Activated naive CD4-positive, alpha-beta T cell (primary cell): ENCODE measurements at places on chromosomes 7 and 10.
A peak's percentile ranks its signal among the peaks of the same experiment; 100 is the strongest.

DNA sequence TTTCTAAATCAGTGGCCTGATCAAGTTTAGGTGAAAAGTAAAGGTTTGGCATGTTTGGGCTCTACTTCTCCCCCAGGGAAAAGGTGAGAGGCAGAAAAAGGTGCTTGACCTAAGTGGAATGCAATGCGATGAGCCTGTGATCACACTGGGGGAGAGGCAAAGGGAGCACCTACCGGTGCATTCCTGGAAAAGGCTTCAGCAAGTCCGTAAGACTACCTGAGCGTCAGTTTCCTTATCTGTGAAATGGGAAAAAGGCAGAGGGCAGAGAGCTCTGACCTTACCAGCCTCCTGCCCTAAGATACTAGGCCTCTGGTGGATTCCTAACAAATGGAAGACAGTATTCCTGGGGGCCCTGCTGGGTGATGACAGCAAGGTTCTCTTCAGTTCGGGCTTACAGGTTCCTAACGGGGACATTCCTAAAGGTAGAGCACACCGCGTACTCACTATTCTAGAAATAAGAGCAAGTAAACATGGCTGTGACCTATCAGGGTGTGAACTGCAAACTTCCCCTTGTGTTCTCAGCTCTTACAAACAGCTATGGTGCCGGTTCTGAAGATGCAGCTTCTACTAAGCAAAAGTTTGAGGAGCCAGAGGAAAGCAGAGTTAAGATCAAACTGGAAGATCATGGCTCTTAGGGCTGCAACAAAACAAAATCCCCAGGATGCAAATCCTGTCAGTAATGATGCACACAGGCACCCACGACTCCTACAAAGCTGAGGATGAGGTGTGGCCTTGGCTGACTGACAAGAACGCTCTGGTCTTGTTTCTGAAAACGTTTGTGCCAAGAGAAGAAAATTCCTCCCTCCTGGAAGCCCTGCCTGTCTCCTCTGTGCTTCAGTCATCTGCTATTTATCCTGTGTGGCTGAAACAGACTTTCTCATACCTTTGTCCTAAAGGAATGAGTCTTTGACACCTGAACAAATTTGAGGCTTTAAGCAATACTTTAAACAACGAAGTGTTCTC, 13.3 kb upstream of the ACSL5 start:
- no peak for DNase-seq

GRCh38 chr10:122521011-122521410, 39.5 kb upstream of the DMBT1 start:
- DNase-seq, result no peak

GRCh38 chr10:7855205-7855604, 36.9 kb downstream of the TAF3 start:
- DNase-seq, result no peak

GRCh38 chr7:122544463-122544862, 154.5 kb downstream of the RNF133 start:
- no peak for DNase-seq

- no peak for DNase-seq
Observed at GRCh38 chr7:155398944-155399343, 59.0 kb upstream of the EN2 start.

DNA sequence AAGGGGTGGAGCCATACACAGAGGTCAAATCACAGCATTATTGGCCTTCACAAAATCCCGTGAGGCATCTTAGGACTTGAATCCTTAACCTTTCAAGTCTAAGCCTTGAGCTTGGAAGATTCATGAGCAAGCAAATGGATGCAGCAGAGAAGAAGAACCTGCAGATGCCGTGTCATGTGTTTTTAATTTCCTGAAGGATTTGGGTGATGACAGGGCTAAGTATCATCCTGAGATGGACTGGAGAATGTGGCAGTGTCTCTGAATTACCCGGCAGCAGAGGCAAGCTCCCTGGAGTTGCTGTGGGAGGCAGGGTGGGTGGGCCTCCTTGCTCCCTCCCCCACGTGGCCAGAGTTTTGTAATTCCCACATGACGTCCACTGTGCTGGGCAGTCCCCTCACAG, 50.8 kb downstream of the GCC1 start:
- no peak for DNase-seq

DNA sequence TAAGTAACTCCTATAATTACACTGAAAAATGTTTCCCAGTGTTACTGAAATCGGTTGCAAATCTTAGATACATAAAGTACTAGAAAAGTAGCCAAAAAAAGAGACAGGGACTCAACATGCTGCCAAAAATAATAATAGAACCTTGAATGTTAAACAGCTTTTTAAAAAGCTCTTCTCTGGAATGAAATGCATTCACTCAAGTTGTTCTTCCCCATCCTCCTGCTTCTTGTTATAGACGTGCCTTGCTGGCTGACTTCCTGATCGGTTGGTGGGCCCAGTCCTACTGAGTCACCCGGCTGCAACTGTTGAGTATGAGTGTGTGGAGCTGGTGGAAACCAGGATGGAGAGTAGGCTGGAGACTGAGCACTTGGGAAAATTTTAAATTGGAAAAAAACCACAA, 30.6 kb upstream of the RAPGEF5 start:
- DNase-seq, result no peak

GRCh38 chr10:95618101-95618500, 38.4 kb downstream of the ALDH18A1 start:
- DNase-seq, result no peak

DNA sequence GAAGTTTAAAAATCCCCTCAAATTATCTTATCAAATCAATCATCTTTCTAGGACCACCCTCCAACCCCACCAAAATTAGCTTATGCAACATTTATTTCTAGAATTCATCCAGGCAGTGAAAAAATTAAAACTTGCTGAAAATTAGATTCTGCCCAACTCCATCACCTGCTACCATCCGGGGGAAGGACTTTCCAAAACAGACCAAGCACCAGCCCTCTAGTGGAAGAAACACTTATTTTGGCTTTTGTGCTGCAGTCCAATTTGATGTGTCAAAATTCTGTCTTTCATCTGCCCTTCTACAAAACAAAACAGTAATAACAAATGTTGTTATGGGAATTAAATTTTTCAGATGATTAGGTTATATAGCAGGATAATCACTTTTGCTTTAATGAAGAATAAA, 35.1 kb downstream of the GCC1 start:
- DNase-seq, result no peak

GRCh38 chr10:124149189-124150042, 56.0 kb upstream of the CHST15 start:
- no peak for DNase-seq

GRCh38 chr10:31353574-31353973, 34.6 kb downstream of the ZEB1 start:
- no peak for DNase-seq

- DNase-seq, result no peak
Observed at GRCh38 chr7:77570330-77571011, 33.4 kb downstream of the PTPN12 start.

GRCh38 chr10:34360984-34361383, 454.1 kb downstream of the PARD3 start:
- DNase-seq, result no peak

- DNase-seq, result peak; percentile 5
Observed at GRCh38 chr7:155009570-155010157, 6.7 kb upstream of the PAXIP1 start.

DNA sequence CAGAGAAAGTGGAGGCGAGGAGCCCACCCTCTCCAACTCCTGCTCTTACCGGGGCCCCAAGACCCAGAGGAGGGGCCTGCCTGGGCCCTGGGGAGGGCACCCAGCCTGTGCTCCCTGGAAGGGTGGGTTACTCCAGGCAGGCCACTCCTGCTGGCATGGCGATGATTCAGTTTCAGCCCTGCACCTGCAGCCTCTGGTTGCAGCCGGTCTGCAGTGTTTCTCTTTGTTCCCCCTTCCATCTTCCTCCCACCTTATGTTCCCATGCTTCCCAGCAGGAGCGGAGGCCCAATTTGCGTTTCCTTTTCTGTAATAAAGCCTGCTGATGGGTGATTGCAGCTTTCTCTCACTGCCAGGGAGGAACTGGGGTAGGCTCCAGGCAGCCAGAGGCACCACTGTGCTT, 53.2 kb upstream of the FAM20C start:
- DNase-seq, result no peak

DNA sequence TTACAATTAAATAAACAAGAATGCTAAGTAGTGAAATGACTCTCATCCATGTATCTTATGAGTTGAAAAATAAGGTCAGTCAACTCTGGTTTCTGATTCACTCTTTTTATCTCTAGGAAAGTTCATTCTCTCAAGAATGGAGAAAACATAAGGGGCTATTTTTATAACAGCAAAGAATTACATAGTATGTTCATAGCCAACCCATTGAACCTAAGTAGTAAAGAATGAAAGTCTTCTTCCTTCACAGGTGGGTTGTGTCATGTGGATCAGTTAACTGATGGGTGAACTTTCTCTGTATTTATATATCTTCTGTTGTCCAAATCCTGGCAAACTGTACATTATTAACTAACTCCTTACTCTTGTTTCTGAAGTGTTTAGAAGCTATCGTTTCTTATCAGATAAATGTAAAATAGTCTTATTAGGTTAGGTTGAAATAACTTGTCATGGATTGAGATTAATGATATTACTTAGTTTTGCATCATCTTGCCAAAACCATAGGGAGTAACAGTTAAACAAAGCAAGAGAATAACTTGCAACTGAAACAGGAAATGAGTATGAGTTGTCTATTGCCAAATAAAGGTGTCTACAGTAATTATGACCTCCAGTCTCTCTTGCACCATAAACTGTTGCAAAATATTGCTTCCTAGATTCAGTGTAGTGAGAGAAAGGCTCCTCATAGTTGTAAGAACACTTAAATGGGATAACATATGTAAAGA, 86.8 kb downstream of the ANKRD7 start:
- no peak for DNase-seq

GRCh38 chr7:128265156-128265905, 24.3 kb downstream of the LEP start:
- no peak for DNase-seq

DNA sequence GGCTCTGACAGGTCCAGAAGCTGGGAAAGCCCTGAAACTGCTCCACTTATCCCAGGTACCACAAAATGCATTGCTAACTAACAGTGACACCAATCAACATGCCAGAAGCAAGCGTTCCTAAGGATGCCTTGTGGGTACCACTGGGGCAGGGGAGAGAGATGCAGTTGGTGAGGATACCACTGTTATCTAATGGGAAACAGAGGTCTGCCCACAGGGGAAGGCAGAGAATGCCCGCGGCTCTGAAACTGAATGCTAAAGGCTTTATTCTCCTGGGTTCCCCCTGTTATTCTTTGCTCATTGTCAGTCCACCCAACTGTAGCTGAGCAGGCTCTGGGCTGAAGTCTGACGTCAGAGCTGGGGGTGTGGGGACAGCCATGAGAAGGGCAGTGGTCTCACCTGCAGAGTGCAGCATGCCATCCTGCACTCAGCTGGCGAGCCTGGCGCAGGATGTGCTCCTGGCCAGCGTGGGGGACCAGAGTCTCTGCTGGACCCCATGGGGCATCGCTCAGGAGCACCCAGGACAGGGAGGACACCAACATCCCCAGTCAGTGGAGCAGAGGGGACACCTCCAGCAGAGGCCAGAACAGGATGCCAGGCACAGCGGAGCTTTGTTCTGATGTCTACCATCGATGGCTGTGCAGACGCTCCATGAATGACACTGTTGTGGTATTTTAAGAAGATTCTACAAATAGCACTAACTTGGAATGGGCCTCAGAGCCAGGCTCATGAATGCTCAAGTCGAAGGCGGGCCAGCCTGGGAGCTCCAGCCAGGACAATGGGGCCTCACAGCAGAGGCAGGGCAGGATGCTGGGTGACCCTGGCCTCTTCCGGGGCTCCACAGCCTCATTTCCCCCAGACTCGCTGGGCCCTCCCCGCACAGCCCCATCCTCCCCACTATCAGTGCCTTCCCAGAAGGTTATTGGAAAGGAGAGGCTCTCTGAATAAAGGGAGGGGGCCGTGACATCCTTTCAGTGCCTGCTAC, 95.8 kb downstream of the ARHGAP22 start:
- DNase-seq, result no peak

DNA sequence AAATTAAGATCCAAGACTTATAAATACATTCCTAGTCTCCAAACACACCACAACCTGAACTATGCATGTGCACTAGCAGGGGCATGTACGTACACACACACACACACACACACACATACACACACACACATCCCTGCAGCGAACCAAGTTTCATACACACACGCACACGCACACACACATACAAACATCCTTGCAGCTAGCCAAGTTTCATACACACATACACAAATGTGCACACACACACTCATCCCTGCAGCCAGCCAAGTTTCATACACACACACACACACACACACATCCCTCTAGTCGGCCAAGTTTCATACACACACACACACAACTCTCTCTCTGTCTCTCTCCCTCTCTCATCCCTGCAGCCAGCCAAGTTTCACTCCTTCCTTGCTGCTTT, 82.7 kb upstream of the WIPF3 start:
- DNase-seq, result no peak

DNA sequence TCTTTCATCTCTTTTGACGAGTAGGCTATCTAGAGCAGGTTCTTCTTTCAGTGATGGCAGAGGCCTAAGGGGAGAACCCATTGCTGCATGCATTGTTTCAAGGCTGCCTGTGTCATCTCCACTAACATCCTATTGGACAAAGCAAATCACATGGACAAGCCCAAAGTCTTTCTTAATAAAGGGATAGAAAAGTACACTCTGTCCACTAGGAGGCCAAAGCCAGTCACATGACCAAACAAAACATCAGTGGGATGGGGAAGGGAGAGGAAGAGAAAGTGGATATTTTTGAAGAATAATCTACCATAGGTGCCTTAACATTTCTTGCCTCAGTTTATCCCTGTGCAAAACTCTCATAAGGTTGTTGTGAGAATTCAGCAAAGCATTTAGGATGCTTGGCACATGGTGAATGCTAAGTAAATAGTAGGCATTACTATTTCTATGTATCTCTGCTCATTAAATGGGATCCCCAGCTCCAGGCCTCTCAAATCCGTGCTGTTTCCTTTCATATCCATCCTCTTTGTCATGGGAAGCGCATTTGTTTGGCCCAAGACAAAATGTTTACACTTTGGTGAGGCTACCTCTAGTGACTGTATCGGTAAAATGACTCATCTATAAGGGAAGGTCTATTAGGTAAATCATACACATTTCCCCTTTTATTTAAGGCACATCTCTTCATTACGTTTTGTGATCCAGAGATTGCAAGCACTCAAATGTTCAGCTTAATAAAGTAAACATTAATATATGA, 16.7 kb upstream of the CADPS2 start:
- DNase-seq, result no peak

DNA sequence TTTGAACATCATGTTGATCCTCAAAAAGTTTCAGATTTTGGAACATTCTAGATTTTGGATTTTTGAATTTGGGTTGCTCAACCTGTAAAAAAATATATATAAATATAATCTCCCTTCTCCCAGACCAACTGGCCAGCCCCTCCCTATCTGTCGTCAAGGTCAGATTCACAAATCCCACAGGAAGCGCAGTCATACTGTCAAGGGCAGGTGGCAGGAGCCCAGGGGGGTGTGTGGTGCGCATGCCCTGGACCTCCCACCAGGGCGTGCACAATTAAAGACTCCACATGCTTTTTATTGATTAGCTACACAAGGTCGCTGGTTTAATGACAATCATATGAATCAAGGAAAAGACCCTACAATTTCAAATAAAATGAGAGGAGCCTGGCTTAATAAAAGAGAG, 77.0 kb upstream of the EEPD1 start:
- no peak for DNase-seq
